Activated naive CD4-positive, alpha-beta T cell treated with anti-CD3 and anti-CD28 coated beads for 36 hours (primary cell): ENCODE measurements at places on chromosomes 11 and 22. TPM values are rescaled to one million over a fixed set of nuclear protein-coding genes. Genes with fewer than 3 reads are reported as not detected.

- no peak for DNase-seq
These were observed 1181.6 kb downstream of the TBC1D22A start for GRCh38 chr22:47943729-47944700.

GRCh38 chr11:93895106-93895862 lies 44.9 kb upstream of the VSTM5 start:
- DNase-seq, result peak; percentile 42

- DNase-seq, result no peak
These were observed 19.4 kb downstream of the IRF7 start for GRCh38 chr11:596374-596773.

GRCh38 chr22:47633111-47633510 lies 870.7 kb downstream of the TBC1D22A start:
- no peak for DNase-seq

- peak; percentile 26 for DNase-seq
These were observed 22.2 kb downstream of the NUP50 start for GRCh38 chr22:45185718-45186514.

GRCh38 chr22:38734421-38735100 lies 21.2 kb downstream of the SUN2 start:
- DNase-seq, result no peak

- DNase-seq, result no peak
These were observed 151.2 kb downstream of the LRRC4C start for GRCh38 chr11:41308286-41308685.

- DNase-seq, result no peak
These were observed 401.0 kb upstream of the SYN3 start for GRCh38 chr22:33459137-33459536.

- DNase-seq, result peak; percentile 99
These were observed 10.1 kb downstream of the PIM3 start for GRCh38 chr22:49970528-49971231.

GRCh38 chr22:38724926-38725571 lies 19.3 kb downstream of the GTPBP1 start:
- peak; percentile 38 for DNase-seq

DNA sequence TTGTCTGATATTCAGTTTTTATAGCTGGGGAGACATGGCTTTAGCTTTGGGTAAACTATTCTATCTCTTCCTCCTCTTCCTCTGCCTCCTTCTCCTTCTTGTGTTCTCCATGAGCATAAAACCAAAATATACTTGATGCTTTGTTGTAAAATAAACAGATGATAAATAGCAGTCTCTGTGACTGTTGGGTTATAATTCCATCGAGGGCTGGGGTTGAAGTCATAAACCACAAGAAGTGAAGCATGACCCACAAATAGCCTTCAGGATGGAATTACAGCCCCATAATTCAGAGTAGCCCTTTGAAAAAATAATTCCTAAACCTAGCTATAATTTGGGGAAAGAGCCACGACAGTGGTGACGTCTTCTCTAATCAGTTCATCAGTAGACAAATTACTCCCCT lies 177.7 kb downstream of the SNX19 start:
- DNase-seq, result no peak

- no peak for DNase-seq
These were observed 305.0 kb downstream of the INSC start for GRCh38 chr11:15419696-15420095.

DNA sequence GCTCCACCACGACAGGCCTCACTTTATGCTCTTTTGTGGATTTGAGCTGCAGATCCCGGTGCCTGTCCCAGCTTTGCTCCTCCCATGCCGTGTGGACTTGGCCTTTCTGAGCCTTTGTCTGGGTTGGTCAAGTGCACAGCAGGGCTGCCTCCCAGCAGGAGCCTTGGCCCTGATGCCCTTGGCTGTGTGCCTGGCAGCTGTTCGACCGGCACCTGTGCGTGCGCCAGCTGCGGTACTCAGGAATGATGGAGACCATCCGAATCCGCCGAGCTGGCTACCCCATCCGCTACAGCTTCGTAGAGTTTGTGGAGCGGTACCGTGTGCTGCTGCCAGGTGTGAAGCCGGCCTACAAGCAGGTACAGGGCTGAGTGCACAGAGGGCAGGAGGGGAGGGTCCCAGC lies 46.5 kb downstream of the MYO7A start:
- no peak for DNase-seq

GRCh38 chr11:108873941-108874340 lies 209.1 kb downstream of the DDX10 start:
- DNase-seq, result no peak

DNA sequence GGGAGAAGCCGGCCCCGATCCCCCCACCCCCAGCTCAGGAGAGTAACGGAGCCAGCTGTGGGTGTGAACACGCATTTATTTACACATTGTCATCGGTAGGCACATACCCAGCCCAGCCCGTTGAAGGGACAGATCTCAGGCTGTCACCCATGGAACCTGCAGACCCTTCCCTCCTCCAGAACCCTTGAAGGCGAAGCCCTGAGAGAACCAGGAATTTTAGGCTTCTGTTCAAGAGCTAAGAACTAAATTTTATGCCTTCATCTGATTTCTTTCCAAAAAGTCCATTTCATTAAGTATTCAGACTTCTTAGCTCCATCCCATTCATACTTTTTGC lies 379 bp upstream of the BRMS1 start:
- DNase-seq, result no peak

- DNase-seq, result peak; percentile 46
These were observed 31.5 kb downstream of the KIAA0930 start for GRCh38 chr22:45208993-45209838.

GRCh38 chr11:81825346-81825745 lies 908.3 kb downstream of the FAM181B start:
- no peak for DNase-seq

- no peak for DNase-seq
These were observed 43.6 kb upstream of the LUZP2 start for GRCh38 chr11:24453129-24453718.

DNA sequence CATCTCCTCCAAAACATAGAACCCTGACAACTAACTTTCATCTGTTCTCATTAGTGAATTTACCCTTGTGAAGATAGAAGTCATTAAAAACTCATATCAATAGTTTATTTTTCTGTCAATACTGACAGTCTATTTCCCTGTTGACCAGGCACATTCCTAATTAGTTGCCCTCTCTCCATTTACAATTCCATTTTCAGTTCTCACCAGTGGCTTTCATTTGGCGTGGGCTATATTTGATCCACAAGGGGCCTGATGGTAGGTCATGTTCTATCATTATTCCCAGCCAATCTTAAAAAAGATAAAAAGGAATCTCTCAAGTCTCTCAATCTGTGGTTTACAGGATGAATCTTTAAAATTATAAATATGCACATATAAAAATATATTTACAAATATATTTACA lies 3.9 kb upstream of the AKIP1 start:
- no peak for DNase-seq

DNA sequence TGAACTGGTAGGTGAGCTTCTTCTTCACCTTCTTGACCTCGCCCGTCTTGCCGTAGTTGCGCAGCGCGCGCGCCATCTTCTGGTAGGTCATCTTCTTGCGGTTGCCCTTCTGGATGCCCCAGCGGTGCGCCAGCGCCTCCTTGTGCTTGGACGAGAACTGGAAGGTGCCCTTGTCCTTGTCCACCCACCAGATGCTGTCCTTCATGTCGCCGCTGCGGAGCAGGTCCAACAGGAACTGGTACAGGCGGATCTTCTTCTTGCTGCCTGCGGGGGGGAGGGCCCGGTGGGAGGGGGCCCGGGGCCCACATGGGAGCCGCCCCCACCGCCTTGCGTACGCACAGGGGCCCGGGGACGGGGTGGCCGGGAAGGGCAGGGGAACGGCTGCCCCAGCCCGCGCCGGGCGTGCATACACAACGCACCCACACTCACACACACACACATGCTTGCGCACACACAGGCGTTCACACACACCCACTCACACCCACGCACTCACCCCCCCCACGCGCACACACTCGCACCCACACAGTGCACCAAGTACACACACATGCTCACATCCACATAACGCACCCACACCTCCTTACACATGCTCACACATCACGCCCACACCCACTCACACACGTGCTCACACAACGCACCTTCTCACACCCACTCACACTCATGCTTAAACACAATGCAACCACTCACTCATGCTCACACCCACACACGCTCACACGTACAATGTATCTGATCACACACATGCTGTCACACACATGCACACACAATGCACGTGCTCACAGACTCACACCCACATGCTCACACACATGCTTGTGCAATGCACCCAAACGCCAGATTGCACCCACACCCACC lies 3.0 kb upstream of the MYBPC3 start:
- peak; percentile 70 for DNase-seq

DNA sequence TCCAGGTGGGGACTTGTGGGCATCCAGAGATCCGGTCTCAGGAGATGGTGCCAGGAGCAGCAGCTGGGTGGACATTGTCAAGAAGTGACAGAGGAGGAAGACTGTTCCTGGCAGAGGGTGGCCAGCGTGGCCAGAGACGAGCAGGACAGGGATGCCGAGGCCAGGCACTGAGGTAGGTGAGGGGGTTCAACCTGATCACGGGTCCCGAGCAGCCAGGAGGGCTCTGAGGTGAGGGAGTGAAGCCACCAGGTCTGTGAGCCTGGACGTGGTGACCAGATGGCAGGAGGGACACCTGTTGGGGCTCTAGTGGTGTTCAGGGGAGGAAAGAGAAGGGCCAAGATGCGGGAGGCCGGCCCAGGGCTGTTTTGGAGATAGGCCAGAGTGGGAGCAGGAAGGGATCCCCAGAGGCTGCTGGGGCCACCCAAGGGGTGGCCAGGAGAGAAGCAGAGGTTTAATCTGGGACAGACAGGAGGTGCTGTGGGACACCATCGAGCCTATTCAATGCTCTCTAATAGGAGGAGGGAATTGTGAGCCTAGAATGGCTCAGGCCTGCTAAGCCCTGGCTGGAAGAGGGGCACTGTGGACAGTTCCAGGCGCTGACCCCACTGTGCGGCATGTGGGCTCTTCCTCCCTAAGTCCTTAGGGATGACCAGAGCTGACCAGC lies 6.3 kb downstream of the PPM1F start:
- no peak for DNase-seq

DNA sequence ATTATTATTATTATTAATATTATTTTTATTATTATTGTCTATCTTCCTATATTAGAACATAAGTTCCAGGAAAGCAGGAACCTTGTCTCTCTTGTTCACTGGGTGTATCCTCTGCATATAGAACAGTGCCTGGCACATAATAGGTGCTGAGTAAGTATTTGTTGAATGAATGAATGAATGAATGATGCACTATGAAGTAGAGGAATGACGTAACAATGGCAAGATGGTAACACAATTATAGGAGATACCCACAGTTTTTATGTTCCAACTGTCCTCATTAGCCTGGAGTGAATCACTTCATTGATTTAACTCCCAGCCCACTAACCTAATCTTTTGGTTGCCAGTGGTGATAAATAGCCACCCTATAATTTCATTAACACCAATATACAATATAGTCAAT lies 2.1 kb downstream of the KDM4D start:
- DNase-seq, result no peak

DNA sequence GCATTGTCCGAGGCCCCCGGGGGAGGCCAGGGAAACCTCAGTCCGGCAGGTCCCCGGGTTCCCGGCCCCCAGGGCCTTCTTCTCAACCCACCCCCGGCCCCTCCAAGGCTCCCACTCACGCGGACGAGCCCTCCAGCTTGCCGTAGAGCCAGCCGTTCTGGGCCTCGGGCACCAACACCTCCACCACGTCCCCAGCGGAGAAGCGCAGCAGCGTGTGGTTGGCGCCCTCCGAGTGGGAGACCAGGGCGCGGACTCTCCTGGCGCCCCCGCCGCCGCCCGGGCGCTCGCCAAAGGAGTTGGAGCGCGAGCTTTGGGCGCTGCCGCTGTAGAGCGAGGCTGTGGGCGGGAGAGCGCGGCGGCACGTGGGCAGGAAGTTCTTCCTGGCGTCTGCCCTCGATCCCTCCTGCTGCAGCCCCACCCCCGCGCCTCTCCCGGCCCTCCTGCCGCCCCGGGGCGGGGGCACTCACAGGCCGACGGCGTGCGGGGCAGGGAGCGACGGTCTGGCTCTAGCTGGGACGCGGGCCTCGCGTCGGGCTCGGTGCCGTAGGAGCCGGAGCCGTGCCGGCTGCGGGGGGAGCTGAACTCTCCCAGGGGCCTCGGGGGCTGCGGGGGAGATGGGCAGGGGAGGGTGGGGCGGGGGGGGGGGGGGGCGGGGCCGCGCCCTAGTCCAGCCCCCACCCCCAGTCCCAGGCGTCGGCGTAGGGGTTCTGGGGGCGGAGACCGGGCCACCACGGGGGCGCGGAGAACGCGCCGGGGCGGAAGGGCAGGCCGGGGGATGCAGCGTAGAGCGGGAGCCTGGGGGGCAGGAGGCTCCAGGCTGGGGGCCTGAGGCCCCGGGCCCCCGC lies 4.9 kb upstream of the SLC16A8 start:
- DNase-seq, result no peak

DNA sequence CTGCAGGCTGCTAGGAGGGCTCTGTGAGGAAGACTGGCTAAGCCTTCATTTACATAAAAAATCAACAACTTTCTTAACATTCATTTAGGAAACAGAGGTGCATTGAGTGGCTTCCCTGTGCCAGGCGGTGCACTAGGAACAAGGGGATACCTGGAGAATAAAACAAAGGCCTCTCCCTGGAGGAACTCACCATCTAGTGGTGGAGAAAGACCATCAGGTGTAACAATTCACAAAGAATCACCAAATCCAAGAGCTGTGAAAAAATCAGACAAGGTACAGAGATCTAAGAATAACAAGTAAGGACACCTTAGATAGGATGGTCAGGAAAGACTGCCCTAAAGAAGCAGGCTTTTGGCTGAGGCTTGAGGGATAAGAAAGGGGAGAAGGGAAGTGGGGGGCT lies 40.3 kb downstream of the CSNK2A3 start:
- no peak for DNase-seq

GRCh38 chr22:47283616-47284270 lies 521.3 kb downstream of the TBC1D22A start:
- DNase-seq, result no peak

DNA sequence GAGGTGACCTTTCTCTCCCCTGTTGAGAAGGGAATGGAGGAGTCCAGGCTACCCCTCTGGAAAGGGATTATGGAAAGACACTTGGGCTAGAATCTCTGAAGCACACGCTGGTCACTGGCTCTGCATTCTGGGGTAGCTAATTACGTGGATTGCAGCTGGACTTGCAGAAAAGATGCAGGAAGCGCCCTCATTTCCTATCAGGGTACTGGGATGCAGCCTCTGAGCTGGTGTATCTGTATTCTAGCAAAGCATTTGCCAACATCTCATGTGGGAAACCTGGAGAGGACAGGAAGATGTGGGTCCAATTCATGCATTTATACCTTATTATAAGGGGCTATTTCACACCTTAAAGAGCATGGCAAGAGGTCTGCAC lies 44.3 kb downstream of the CD82 start:
- no peak for DNase-seq

GRCh38 chr11:44778195-44779100 lies 51.7 kb downstream of the TSPAN18 start:
- no peak for DNase-seq

- DNase-seq, result peak; percentile 40
These were observed at the start of gene CCND1 for GRCh38 chr11:69640995-69641581. CCND1 (plus strand) TSS chr11:69641156; CDS start chr11:69641314, 158 bp downstream.

Gene FLRT1
- total RNA-seq, result 0.29 TPM

Gene LMNTD2
- total RNA-seq, result 4.5 TPM

Gene HEPACAM
- total RNA-seq, result not detected

Gene RGL4
- total RNA-seq, result 22.0 TPM

Gene MMP12
- total RNA-seq, result not detected

Gene MRGPRF
- total RNA-seq, result not detected

Gene PRSS23
- total RNA-seq, result 0.38 TPM

Gene OR8G5
- total RNA-seq, result not detected

Gene OR51I1
- not detected for total RNA-seq

Gene ACR
- not detected for total RNA-seq

Gene IL10RA
- 11.3 TPM for total RNA-seq

Gene OR2AG1
- total RNA-seq, result not detected

Gene PAX6
- total RNA-seq, result 1.5 TPM
